ENCODE measurements at places on chromosomes 2 and 18.

- no peak for DNase-seq
Observed at GRCh38 chr2:40244675-40245074, 207.2 kb downstream of the SLC8A1 start.

DNA sequence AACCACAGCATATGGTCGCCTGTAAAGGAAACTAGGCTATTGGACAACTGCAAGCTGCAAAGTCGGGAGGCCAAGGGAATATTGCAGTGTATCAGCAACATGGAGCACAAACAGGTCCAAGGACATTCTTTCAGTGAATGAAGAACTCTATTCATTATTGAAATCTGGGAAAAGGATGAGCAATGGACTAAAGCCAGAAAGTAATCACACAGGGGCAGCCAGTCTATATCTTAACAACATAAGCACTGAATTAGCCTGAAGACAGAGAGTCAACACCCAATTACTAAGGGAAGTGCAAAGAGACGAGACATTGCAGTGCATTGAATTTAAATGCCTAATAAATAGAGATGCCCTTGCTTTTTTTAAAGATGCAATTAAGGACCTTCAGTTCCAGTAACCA, 615.5 kb upstream of the SETBP1 start:
- no peak for DNase-seq

GRCh38 chr2:43107679-43108078, 118.7 kb downstream of the ZFP36L2 start:
- no peak for DNase-seq

DNA sequence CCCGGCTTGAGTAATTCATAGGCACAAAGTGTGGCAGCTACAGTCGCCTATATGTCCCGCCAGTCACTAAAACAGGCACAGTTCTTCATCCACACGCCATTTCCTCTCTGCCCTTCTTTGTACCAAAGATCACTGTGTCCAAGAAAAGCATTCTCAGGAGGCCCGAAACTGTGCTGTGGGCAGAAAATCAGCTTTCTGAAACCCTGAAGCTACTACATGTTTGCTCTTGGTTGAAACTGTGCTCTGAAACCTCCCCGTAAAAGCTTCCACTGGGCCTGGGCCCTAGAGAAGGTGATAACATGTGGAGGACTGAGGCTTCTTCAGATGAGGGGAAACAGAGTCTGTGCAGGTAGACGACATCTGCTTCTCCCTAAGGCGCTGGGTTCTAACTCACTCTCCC, 75.6 kb upstream of the ID2 start:
- DNase-seq: no peak

- no peak for DNase-seq
Observed at GRCh38 chr2:66522611-66523376, 87.9 kb downstream of the MEIS1 start.

- no peak for DNase-seq
Observed at GRCh38 chr2:200159357-200159707, 147.2 kb upstream of the SPATS2L start.

GRCh38 chr18:12290086-12290485, 18.0 kb upstream of the TUBB6 start:
- DNase-seq: no peak

GRCh38 chr2:60262178-60262577, 291.3 kb downstream of the BCL11A start:
- no peak for DNase-seq

DNA sequence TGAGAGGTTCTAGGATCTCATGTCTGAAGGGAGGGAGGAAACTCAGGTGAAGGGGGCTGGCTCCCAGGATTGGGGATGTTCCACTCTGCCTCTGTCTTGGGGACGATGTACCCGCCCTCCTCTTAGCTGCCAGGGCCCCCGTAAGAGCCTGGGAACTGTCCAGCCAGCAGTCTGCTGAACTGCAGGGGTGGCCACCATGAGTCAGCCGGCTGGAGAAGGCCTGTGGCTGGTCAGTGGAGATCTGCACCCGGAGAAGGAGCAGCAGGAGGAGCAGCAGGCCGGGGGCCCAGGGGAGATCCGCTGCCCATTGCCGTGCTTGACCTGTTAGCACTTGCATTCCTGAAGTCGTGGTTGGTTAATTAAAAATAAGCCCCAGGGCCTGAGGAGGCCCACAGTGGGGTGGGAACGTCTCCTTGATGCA, 180.3 kb downstream of the TFCP2L1 start:
- DNase-seq: no peak

DNA sequence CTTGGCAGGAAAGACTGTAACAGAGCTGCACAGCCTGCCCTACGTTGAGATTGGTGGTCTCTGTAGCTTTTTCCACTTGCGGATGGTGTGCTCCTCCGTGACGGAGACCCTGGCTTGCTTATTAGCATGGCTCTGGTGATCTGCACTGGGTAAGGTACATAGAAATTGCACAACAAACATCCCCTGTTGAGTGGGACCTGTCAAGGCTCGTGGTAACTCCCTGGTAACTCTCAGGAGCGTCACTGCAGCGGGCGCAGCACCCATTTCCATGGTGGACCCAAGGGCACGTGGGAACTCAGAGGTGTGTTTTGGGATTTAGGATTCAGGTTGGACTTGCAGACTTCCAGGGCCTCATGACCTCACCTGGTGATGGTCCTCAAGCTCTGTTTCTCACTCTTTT, 1.1 kb downstream of the TRAF3IP1 start:
- no peak for DNase-seq

DNA sequence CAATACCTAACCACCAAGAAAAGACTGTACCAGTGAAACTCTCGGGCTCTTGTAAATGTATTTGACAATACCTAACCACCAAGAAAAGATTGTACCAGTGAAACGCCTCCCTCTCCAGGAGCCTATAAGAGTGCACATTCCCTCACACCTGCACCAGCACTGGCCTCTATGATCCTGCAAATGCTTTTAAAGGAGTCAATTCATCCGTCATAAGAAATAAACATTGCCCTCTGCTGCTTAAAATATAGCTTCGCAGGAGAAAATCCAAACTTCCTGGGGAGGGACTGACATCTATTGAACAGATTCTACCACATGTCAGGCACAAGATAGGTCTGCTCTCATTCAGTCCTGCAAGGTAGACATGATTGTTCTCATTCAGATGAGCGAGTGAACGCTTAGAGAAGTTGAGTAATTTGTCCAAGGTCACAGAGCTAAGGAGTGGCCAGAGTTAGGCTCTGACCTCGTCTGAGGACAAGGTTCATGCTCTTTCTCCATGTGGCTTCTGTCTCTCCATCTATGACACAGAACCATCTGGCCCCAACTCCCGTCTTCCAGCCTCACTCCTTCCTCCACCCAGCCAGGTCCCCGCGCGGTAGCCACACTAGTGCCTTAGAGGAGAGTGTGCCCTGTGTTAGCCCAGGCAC, 38.7 kb downstream of the MCFD2 start:
- DNase-seq: no peak

GRCh38 chr2:160584972-160585494, 91.4 kb upstream of the RBMS1 start:
- DNase-seq: no peak

DNA sequence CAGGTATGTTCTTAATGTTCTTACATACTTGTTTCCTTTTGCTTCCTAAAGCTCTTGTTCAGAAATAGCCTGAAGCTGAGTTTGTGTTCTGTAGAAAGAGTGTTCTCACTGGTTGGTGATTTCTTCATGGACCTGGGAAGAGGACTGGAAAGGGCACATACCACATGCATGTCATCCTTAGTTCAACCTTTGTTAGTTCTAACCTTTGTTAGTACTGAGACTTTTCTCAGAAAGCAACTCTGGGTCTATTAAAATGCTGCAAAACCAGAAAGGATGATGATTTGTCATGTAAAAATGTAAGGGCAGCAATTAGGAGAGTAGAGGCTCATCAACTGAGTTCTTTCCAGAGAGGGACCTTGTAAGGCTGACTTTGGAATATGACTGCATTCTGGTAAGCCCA, 2.5 kb upstream of the FAP start:
- no peak for DNase-seq

- DNase-seq: no peak
Observed at GRCh38 chr2:41836948-41837347, 210.9 kb upstream of the PKDCC start.

- no peak for DNase-seq
Observed at GRCh38 chr2:147614471-147614870, 230.4 kb upstream of the ACVR2A start.
